ENCODE measurements at places on chromosomes 11 and 22.

DNA sequence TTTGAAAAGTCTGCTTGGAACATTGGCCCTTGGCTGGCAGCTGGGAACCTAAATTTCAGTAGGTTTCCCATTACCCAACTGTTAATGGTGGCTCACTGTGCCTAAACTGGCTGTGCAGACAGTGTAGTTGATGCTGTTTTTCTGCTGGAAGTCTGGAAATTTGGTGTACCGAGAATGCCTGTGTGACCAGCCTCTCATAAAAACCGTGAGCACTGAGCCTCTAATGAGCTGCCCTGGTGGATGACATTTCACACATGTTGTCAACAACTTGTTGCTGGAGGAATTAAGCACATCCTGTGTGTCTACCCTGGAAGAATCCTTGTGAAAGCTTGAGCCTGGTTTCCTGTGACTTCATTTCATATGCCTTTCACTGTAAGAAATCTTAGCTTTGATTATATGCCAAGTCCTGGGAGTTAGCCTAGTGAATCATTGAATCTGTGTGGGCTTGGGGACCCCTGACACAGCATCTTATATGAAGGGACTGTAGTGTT is 131.1 kb downstream of the LDLRAD3 start:
- no peak for DNase-seq

DNA sequence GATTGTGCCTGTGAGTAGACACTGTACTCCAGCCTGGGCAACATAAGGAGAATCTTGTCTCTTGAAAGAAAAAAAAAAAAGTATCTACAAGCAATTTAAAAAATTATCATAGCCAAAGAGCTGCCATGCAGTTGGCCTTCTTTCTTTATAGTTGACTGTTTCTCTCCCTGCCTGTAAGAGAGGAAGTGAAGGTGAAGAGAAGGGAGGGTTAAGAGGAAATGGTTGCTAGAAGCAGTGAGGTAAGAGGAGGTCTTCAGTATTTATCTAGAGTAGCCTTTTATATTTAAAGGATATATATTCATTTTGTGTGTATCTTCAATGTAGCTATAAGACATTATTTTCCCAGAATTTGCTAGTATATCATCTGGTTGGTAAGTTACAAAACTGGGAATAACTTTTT is 217.9 kb downstream of the TMEM135 start:
- DNase-seq = no peak

DNA sequence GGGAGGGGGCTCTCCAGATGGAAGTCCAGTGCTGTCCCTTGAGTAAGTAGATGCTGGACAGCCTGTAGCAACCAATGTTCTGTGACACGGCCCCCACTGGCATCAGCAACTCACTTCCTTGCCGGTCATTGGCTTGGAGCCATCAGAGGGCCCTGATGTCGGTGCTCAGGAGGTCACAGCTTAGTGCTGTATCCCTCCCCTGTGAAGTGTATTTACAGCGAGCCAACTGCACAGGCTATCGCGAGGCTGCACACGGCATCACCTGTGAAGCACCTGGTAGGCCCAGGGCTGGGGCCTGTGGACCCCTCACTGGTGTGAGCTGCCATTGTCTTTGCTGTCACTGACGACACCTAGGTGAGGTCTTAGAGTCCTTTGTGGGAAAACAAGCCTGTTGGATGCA is 13.4 kb upstream of the ACR start:
- DNase-seq = no peak

DNA sequence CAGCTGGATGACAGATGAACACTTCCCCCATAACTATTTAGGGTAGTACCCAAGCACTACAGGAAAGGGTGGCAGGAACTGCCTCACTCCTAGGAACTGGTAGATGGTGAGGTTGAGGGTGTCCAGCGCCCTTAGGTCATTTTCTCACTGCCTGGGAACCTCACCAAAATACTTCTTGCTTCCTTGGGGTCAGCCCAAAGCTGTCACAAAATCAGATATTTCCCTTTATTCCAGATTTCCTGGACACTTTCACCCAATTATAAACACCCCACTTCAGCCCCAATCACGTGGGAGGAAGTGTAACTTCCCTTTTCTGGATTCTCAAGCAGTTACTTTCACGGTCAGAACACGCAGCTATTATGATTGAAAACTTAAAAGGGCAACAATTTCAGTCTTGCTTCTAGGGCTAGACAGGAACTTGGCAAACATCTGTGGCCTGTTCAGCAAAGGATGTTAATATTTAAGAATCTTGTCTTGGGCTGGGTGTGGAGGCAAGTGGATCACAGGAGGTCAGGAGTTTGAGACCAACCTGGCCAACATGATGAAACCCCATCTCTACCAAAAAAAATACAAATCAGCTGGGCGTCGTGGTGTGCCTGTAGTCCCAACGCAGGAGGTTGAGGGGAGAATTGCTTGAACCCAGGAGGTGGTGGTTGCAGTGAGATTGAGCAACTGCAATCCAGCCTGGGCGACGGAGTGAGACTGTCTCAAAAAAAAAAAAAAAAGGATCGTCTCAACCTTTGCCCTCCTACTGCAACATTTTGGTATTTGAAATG is 4.0 kb downstream of the FTH1 start:
- DNase-seq = peak; percentile 85

DNA sequence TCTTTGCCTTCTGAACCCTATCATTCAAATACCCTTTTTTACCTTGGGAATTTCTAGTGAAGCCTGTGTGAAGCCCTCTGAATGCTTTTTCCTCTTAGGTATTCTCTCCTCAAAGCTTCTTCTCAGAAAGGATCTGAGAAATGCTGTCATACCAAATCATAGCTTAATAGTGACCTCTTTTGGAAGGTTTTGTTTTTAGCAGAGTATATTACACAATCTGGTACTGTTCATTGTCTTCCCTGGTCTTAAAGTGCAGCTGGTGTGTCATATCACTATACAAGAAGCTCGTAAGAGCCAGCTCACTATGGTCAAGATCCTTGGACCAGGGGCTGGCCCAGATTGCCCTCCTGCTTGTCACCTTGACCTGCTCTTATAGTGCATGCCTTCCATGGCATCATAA is 204.4 kb upstream of the ANO5 start:
- DNase-seq = no peak

DNA sequence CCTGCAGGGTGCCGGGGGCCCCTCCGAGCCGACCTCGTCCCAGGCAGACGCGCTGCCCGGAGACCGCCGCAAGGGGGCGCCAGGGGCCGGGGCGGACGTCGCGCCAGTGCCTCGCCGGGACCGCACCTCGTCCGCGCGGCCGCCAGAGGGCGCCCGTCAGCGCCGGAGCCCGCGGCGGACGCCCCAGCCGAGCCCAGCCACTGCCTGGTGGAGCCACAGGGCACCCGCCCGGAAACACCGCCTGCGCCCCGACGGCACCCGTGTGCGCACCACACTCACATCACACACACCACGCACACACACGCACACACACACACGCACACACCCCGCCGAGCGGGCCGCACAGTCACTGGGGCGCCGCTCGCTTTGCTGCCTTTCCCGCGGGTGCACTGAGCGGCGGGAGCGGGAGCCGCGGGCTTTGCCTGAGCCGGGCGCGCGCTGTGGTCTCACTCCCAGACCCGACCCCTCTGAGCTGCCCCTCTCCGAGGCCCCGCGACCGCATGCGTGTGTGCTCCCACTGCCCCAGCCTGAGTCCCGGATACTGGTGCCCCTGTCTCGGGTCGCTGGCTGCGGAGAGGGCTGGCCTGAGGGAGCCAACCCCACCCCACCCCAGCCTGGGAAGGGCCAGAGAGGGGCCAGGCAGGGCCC is 449.3 kb downstream of the OPCML start:
- peak; percentile 81 for DNase-seq

GRCh38 chr11:77548552-77549445 is 41.0 kb upstream of the AQP11 start:
- DNase-seq = no peak

GRCh38 chr11:102489186-102490145 is 36.9 kb upstream of the TMEM123 start:
- DNase-seq = no peak

DNA sequence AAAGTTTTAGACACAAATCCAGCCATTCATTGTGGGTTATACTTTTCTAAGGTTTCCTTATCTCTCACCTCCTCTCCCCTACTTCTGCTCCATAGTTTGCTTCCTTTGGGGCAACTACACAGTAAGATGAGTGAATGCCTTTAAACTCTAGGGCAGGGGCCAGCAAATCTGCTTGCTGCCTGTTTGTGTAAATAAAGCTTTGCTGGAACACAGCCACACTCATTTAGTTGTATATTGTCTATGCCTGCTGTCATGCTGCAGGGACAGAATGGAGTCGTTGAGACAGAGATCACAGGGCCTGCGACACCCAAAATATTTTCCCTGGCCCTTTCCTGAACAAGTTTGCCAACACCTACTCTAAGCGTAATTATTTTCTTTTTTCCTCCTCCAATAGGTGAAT is 58.7 kb downstream of the TECTA start:
- DNase-seq = no peak

DNA sequence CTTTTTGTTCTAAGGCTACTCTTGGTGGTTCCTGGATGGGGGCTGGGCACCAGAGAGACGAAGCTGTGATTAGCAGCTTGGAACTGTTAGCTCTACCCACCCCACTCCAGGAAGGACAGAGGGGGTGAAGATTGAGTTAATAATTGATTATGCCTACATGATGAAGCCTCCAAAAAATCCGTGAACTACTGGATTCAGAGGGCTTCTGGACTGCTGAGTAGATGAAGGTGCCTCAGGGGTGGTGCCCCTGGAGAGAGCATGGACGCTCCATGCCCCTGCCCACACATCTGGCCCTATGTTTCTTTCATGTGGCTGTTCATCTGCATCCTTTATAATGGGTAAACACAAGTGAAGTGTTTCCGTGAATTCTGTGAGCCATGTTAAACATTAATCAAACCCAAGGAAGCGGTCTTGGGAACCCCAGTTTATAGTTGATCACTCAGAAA is 47.3 kb upstream of the CYP2D6 start:
- no peak for DNase-seq

DNA sequence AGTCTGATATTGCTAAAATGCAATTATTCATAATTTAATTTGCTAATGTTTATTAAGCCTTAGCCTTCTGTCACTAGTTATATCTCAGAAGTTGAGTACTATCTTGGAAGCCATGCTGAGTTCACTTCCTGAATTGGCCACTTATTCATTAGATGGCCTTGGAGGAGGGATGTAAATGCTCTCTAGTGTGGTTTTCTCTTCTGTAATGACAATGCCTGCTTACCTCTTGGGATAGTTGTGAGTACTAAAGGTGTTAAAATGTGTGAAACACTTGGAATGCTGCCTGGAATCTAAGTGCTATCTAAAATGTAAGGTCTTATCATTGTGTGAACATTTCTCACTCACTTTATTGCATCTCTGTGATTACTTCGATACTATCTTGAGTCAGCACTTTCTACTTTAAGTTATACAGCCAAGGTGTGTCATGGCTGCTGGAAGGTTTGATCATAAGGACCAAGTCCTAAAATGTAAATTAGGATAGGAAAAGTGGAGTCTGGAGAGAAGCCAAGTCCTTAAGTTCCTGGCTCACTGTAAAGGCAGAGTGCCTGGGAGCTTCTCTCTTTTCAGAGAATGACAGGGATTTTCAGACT is 12.4 kb downstream of the GLYATL2 start:
- peak; percentile 14 for DNase-seq

GRCh38 chr11:8374716-8375115 is 111.0 kb upstream of the LMO1 start:
- DNase-seq = no peak

DNA sequence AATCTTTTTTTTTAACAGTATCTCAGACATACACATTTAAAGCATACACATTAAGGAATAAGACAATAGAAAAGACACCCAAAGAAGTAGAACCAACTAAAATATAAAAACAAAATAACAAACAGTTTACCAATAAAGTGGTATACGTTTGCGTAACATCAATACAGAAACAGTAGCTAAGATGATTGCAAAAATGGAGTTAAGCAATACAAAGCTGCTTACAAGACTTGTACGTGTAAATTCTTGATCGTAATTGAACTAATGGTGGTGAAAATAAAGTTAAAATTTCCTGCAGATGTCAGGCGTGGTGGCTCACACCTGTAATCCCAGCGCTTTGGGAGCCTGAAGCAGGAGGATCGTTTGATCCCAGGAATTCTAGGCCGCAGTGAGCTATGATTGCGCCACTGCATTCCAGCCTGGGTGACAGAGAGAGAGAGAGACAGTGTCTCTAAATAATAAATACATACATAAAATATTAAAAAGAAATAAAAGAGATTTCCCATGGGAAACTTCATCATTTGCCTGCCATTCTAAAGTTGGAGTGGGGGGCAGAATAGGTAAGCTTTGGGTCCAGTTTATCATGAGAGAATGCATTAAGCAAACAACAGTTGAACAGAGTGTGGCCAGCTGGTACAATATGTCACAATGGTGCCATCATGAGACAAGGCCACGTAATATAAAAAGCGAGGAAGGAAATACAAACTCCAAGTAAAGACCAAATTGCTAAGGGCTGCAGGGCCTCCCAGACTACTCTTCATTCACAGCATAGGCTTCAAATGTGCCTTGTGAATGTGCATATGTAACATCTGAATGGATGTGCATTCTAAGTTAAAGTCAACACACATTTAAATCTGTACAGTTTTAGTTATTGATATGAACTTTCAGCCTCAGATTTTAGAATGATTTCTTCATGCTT is 38.9 kb upstream of the EED start:
- DNase-seq = peak; percentile 63
